ENCODE measurements at places on chromosomes 2 and 18.

- no peak for DNase-seq
Observed at GRCh38 chr2:127455566-127456493, 37.6 kb downstream of the PROC start.

DNA sequence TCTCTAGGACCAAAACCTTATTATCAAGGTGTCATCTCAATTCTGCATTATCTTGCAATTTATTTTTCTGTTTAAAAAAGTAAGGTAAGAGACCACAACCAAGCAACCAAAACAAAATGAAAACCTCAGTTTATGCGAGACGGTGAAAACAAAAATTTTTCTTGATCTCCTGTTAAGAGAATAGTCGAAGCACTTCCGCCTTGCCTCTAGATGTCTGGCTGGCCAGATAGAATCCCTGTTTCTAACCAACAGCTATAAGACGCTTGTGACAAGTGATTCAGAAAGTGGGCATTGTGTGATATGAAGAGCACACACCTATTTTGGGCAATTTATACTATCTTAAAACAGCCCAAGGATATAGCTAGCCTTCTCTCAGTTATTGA is 51.2 kb downstream of the MGAT5 start:
- DNase-seq, result no peak

GRCh38 chr2:119647440-119648169 is 31.4 kb upstream of the TMEM177 start:
- DNase-seq, result no peak

- no peak for DNase-seq
Observed at GRCh38 chr18:13284330-13285027, 65.9 kb downstream of the LDLRAD4 start.

DNA sequence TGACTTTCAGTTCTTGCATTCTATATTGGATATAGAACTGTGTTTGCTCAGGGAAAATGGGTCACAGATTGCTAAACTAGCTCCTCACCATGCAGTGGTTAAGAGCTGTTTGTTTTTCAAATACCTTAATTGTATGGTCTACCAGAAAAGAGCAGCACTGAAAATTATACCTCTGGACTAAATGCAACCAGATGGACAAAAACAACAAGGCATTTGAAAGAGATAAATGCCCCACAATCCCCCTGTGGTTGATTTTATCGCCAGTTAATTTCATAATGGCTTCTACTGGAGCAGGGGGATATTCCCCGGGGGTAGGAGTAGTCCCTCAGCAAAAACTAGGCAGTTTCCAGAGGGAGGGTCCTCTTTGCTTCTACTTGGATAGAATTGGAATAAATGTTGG is 267.9 kb upstream of the TNP1 start:
- DNase-seq, result no peak

DNA sequence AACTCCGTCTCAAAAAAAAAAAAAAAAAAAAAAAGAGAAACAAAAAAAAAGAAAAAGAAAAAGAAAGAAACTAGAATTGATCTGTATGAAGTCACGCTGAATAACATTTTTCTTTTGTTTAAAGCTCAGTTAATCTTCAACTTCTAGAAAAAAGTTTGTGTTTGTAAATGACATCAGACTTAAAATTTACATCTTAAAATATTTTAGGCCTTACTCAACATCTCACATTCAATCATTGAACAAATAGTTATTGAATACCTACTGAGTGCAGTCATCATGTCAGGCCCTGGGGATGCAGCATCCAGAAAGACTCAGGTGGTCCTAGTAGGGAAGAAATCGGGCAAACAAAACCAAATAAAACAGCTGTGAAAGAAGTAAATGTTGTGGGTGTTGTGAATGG is 292.3 kb upstream of the FANCL start:
- no peak for DNase-seq

DNA sequence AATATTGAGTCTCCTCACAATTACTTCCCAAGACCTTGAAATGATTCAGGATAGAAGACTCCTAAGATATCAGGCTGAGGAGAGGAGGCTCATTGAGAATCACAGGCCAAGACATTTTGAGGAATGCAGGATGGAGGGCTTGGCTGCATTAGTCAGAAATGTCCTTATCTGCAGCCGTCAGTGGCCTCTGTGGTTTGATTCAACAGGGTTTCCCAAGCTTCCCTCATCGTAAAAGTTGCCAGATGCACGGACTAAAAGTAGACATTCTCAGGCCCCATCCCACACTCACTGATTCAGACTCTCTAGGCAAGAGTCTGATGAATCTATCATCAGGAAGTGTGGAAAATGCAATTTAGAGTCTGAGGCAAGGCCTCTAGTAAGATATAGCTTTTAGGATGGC is 34.0 kb upstream of the TMEM178A start:
- DNase-seq, result no peak

DNA sequence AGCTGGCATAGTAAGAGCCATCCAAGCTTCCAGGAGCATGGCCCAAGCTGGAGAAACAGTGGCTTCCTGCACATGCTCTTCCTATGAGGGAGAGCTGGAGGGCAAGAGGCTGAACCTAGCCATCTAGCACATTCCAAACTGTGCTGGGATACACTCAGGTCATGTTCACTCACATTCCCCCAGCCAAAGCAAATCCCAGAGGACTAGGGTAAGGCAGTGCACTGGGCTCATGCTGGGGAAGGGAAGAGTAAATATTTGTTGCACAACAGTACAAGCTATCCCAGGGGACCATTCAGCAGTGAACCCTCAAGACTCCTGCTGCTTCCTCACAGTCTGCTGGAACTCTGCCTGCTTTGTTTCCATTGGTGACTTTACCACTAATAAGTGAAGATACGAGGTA is 20.7 kb upstream of the GYPC start:
- DNase-seq, result peak; percentile 51

DNA sequence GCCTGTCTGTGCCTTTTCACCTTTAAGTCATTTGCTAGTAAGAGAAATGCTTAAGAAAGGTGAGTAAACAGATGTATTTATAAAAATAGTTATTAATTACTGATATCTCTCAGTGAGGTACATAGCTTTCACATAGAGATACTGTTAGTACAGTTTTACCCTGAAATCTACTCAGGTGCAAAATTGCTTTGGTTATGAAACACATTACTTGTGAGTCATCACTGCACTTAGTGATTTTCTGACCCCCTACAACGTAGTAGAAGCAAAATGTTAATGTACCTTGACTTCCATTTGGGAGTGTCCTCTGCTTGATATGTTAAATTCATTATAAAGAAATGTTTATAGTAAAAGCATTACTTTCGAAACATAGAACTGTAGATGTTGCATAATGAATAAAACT is 6.5 kb downstream of the GLS start:
- DNase-seq, result no peak

DNA sequence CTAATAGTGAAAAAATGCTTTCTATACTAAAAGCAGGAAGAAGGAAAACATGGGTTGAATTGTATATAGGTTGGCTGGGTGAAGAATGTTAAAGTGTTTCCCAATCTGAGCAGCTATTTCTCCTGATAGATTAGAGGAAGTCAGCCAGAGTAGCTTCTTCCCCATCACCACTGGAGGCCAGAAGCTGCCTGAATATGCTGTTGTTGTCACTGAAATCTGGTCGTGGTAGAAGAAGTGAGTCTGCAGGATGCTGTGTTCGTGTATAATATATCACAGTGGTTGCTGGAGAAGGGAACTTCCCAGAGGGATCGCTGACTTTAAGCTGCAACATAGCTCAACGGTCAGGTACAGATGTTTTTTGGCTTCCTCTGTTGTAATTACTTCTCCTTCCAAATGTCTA is 247.5 kb upstream of the LRATD1 start:
- no peak for DNase-seq

DNA sequence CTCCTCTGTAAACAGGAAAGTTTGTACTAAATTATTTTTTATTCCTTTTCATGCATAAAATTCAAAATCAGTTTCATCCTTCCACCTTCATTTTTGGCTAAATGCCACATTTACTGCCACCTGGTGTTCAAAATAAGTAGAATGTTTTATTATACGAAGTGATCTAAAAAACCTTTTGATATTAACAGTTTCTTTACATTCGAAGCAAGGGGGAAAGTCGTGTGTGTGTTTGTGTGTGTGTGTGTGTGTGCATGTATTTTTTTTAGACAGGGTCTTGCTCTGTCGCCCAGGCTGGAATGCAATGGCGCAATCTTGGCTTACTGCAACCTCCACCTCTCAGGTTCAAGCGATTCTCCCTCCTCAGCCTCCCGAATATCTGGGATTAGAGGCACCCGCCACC is 9.0 kb upstream of the SCN9A start:
- no peak for DNase-seq

GRCh38 chr2:65939687-65940086 is 495.2 kb upstream of the MEIS1 start:
- DNase-seq, result no peak

GRCh38 chr2:73920577-73921545 is 5.8 kb upstream of the DGUOK start:
- no peak for DNase-seq

DNA sequence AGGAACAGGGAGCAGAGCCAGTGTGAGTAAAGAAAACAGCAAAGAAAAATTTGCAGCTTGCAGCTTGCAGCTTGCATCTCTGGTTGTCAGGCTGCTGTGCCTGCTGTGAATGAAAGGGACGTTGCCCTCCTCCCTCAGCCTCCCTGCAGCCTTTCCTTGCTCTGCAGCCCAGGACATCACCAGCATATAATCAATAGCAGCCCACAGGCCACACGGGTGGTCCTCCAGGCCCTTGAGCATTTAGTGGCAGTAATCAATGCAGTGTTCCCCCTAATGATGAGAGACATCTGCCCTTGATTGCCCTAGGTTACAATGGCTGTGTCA is 122.2 kb upstream of the TACR1 start:
- no peak for DNase-seq

DNA sequence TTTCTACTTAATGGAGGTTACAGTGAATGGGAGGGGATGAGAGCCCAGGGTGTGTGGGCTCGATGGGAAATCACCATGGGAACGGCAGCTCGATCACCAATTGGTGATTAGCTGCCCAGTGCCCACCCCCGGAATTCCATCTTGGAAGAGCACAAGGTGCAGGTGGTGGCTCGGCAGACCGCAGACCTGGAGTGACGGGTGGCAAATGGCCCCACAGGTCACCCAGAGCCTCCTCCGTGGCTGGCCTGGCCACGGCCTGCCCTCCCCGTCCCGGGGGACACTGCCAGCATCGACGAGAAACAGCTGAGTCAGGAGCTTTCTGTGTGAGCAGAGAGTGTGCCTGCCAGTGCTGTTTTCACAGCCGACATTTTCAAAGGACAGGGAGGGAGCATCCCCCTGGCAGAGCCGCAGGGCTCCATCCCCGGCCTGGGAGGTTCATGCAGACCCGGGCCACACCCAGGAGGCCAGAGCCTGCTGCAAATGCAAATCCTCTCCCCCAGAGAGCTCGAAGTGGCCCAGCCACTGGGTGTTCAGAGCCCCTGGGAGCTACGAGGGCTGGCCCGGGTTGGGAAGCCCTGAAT is 176.4 kb upstream of the MYT1L start:
- no peak for DNase-seq

DNA sequence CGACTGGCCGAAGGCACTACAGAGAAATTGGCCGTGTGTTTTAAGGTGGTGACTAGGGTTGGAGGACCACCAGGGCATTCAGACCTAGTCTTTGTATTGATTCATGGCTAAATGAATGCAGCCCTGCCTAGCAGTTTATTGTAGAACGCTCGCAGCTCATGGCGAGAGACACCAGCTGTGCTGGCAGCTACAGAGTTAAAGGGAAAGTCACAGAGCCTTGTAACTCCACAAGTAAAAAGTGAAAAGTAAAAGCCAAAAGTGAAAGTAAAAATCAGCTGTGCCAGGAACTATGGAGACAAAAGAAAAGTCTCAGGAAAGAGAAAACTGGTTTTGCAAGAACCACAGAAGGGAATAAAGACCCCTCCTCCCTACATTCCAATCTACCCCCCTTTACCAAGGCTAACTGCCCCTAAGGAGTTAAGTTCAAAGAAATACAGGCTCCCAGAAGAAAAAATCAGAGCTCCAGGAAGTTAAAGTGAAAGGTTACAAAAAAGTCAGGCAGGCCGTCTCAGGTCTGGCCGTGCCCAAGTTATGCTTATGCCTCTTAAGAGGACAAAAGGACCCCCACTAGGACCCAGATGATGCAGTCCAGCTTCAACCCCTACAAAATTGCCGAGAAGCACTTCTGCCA is 46.4 kb upstream of the SELENOI start:
- peak; percentile 47 for DNase-seq

DNA sequence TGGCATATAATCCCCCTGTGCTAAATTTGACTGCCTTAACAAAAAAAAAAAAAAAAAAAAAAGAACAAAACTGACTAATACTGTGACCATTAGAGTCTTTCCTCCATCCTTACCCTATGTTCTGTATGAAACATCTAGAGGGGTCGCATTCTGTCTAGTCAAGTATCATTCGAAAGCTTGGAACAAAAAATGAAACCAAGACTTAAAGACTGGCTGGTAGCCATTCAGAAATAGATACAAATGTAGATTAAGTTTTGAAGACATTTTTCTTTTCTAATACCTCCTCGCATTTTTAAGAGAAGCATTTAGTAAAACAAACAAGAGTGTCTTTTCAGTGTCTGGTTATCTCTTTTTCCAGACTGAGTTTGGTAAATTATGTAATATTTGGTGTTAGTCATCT is 66.7 kb downstream of the SPATS2L start:
- no peak for DNase-seq

DNA sequence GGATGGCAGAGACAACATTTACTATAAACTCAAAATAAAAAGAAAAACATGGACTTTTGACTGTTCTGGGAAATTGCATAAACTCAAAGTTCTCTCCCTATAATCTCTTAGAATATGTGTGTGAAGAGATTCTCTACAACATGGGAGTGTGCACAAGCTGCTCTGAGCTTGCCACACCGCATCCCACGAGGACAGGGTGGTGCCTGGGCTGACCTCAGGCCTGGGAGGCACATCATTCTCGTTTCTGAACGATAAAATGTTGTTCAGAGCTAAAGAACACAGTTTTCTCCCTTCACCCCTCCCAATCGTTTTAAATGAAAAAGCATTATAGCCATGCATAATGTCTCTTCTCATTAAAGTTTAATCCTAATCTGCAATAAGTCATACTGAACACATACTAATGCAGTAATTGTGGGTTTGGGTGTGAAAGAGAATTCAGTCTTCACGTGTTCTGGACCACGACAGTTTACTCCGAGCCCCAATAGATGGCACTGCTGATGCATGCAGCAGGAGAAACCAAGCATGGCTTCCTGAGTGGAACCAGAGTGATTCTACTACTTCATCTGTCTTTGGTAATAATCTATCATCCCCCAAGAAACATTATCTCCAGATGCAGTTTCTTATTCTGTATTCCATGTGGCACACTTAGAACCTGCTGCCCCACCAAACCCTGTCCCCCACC is 46.9 kb upstream of the LAMA1 start:
- DNase-seq, result peak; percentile 50

GRCh38 chr2:208025037-208025813 is at the start of gene PLEKHM3:
Gene PLEKHM3, minus strand, starts transcription at chr2:208025527. Its CDS starts 23,888 bp downstream, at chr2:208001639.
- peak; percentile 90 for DNase-seq

DNA sequence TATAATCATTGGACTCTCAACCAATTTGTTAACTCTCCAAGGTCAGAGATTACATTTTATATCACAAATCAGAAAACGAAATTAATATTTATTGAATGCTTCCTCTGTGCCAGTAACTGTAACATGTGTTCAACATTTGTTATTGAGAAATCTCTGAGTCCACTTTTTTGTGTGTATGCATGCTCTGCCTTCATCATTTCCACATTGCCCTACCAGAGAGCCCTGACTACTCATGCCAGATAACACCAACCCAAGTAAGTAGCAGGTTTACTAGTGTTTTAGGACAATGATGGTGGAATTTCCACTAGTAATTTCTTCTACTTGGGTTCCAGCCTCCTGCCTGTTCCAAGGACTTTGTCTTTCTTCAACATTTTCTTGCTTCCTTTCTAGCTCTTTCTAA is 14.2 kb upstream of the FAP start:
- DNase-seq, result no peak
